Left renal pelvis (tissue), 4 donors: ENCODE measurements at places on chromosomes 3 and 15.

- DNase-seq = no peak
Observed at GRCh38 chr3:12005951-12006625, 1.9 kb downstream of the SYN2 start.

GRCh38 chr15:58240191-58240932, 102.2 kb downstream of the AQP9 start:
- DNase-seq = no peak

- no peak for DNase-seq
Observed at GRCh38 chr3:114375608-114376421, 82.0 kb downstream of the TIGIT start.

DNA sequence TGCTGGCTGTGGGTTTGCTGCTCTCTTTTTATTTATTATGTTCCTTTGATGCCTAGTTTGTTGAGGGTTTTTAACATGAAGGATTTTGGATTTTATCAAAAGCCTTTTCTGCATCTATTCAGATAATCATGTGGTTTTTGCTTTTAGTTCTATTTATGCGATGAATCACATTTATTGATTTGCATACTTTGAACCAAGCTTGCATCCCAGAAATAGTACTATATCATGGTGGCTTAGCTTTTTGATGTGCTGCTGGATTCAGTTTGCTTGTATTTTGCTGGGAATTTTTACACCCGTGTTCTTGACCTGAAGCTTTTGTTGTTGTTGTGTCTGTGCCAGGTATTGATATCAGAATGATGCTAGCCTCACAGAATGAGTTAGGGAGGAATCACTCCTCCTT, 48.4 kb downstream of the MCTP2 start:
- DNase-seq = no peak

- DNase-seq = no peak
Observed at GRCh38 chr15:42576040-42576594, 711 bp downstream of the STARD9 start.

GRCh38 chr3:43747641-43748040, 56.9 kb downstream of the ABHD5 start:
- no peak for DNase-seq

DNA sequence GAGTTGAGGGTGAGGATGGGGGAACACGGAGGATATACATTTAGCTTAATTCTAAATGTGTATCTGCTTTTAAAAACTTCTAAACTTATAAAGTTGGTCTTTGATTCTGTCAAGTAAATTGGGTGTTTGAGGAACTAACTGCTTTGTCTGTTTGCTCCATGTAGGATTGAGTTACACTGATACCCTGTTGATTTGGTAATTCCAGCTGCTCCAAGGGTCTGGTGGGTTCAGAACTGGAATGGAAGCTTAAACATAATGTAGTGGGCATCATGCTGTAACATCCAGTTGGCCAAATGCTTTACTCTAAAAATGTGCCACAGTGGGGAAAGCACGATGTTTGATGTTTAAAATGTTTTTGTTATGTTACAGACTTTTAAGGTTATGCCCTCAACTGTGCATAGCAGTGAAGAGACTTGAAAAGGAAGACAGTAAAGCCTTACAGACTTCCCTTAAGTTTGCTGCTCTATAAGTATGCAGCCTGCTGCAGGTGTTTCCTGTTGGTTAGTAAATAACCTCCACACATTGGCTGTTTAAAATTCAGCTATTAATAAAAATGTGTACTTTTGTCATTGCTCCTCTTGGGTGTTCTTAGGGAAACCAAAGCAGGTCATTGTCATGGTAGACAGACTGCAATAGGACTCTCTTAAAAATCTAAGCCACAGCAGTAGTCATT, 5.9 kb upstream of the EDEM1 start:
- DNase-seq = no peak

DNA sequence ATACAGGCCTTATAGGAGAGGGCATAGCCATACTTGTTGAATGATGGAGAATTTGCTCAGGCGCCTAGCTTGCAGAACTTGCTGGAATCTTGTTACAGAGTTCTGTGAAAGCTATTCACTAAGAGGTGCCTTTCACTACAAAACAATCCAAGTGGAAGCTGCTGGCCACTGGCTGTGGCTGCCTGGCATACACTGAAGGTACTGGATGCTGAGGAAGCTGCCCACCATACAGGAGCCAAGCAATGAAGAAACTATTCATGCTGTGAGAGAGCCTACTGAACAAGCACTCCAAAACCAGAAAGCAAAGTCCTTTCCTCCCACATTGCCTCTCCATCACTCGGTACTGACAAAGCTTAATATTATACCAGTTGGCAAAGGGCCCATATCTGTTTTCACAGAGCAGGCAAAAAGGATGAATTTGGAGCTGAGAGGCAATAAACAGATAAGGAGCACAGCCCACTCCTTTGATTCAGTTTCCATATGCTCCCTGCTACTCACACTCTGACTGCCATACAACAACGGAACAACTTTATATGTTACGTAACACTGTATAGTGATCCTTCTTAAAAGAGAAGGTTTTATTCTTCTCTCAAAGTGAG, 192.6 kb upstream of the ALCAM start:
- no peak for DNase-seq

GRCh38 chr15:34023907-34024306, 15.1 kb downstream of the AVEN start:
- DNase-seq = no peak

DNA sequence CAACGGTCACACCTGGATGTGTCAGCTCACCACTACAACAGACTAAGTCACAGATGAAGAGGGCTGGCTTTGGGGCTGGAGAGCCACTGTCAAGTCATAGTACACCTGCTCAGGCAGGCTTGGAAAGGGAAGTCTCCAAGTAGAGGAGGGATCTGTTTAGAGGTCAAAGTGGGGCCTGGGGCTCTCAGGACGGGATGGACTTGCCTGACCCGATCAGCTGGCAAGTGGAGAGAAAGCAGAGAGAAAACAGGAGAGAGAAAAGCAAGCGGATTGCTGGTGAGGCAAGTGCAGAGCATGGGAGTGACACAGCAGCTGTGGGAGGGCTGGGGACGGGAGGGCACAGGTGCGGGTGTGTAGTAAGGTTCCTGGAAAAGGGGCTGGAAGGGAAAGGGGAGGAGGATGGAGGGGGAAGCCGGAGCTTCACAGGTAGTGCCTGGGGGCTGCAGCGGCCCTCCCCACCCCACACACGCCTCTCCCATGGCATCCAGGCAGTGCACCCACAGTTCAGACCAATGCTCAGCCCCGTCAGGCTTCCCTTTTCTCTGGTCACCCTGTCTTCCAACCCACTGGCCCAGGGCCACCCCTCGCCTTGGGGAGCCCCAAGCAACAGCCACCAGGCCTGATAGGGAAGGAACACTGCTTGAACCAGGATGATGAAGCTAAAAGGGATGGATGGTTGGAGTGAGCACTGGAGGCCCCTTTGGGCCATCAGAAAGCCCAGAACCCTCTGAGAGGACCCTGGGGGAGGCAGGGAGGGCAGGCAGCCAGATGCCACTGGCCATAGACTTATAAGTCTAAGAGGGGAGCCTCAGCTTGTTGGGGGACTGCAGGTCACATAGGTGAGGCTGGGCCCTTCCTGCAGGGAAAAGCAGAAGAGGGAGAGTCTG, 8.5 kb downstream of the RPS17 start:
- DNase-seq = no peak
